ENCODE measurements at places on chromosomes 7 and 10.

- DNase-seq = no peak
Observed at GRCh38 chr10:114412907-114413797, 8.8 kb upstream of the AFAP1L2 start.

GRCh38 chr7:90290244-90291113 is 30.6 kb downstream of the FAM237B start:
- no peak for DNase-seq

- DNase-seq = no peak
Observed at GRCh38 chr7:149673006-149673405, 100.4 kb downstream of the ZNF467 start.

DNA sequence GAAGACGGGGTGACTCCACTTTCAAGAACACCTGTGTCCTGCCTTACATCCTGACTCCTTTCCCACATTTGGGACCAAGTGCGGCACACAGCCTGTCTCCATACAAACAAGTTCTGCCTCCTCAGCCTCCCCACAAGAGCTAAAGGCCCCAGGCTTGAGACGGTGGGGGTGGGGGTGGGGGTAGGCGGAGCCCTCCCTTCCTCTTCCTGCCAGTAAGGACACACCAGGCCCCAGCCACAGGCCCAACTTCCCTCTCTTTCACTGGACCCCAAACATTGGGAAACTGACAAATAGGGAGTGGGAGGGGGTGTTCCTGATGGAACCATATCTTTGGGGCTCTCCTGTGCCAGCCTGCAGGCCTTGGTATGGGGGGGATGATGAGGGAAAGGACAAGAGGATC is 4.6 kb downstream of the CDK5 start:
- no peak for DNase-seq

- no peak for DNase-seq
Observed at GRCh38 chr7:117962366-117962994, 89.2 kb upstream of the CTTNBP2 start.

DNA sequence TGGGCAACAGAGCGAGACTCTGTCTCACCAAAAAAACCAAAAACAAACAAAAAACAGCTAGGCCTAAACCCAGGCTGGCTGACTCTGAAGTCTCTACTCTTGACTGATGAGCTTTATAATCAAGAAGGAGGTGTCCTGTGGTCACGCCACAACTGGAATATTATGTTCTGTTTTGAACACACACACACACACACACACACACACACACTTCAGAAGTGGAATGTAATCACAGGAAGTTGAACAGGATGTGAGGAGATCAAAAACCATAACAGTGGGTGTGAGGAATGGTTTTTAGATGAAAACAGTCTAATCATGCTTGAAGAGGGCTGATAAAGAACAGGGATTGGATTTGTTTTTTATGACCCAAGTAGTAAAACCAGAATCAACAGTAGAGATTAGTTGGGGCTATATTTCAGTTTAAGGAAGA is 51.1 kb upstream of the IL6 start:
- DNase-seq = no peak

DNA sequence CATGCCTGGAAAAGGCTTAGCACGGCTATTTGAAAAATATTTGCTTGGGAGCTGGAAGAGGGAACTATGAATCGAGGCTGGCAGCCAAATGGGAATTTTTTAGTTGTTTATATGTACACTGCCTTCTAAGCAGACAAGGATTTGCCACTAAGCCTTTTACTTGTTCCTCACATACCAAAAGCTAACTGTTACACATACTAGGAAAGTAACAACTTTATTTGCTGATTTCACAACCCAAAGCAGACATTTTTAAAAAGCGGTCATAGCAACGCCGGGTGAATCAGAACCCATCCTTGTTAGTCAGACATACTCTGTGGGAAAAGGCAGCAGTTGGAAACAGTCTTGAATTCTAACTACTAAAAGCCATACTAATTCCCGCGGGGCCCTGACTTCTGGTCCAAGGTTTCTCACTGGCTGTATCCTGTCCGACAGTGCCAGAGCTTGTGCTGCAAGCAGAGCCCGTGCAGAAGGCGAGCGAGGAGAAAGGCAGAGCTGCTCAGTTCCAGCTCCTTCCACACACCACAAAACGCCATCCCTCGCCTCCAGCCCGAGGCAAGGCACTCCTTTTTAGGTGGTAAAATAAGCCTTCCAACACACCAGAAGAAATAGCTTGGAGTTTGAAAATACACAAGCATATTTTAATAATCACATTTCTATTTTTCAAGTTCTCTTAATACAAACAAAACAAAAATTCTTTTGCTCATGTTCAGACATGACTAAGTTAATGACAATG is 89.2 kb downstream of the RNF216 start:
- DNase-seq = no peak

- no peak for DNase-seq
Observed at GRCh38 chr7:464454-465401, 54.9 kb downstream of the PDGFA start.

GRCh38 chr7:12137283-12137682 is 73.8 kb upstream of the TMEM106B start:
- no peak for DNase-seq

GRCh38 chr7:38306914-38307313 is 33.5 kb upstream of the TARP start:
- DNase-seq = no peak

- DNase-seq = no peak
Observed at GRCh38 chr7:135391514-135391913, 118.4 kb downstream of the CNOT4 start.

DNA sequence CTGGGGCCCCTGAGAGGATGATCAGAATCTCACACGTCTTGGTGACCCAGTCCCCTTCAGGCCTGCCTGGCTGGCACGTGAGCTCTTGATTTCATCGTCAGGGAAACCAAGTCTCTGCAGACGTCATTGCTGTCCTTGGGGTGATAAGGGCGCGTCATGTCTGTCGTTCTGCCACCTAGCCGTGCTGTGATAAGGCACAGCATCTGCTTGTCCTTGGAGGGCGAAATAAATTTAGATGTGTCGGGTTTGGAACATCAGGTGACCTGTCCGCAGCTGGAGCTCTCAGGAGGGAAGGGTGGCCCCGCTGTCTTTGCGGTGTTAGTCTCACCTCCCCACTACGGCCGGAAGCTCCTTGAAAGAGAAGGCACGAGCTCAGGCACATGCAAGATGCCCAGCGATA is 129.2 kb downstream of the GRK5 start:
- no peak for DNase-seq

DNA sequence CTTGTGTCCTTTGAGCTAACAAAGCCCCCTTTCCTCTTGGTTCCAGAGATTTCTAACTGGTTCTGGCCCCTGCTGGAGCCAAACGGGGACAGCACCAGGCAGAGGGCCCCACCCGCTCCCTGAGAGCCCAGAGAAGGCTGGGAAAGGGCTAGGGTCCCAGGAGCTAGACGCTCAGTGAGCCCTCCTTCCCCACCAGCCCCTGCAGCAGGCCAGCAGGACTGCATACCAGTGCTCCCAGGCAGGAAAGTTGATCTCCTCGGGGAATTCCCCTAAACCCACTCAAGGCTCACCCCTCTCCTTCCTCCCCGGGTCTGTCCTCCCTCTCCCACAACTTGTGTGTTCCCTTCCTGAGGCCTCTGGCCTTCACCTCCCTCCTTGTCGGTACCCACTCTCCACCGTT is 47.7 kb downstream of the PAX2 start:
- DNase-seq = no peak

DNA sequence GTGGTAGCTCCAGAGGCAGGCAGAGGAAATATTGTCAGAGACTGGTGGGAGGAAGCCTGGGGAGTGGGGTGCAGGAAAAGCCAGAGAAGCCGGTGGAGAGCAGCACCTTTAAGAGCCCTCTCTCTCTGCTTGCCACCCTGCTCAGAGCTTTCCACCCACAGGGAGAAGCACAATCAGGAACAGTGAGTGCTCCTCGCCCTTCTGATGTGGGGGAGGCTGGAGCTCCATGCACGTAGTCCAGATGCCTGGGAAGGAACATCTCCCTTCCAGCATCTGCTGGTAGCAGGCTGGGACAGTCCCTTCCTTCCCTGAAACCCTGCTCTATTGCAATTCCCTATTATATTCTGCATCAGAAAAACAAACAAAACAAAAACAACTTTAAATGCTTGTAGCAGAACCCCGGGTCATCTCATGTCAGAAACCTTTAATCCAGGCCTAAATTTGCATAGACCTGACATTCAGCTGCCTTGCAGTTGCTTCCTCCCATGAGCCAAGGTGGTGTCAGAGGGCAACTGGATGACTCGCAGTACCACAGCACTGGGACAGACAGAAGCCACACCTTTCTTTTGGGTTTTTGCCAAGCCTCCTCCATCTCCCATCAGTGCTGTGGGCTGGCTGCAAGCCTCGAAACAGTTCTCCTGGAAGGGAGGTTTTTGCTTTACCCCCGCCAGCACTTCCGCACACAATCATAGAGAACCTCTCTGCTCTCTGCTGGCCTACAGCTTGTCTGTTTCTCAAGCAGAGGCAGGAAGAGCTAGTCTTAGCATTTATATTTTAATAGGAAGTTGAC is 13.1 kb downstream of the AVPI1 start:
- DNase-seq = no peak

DNA sequence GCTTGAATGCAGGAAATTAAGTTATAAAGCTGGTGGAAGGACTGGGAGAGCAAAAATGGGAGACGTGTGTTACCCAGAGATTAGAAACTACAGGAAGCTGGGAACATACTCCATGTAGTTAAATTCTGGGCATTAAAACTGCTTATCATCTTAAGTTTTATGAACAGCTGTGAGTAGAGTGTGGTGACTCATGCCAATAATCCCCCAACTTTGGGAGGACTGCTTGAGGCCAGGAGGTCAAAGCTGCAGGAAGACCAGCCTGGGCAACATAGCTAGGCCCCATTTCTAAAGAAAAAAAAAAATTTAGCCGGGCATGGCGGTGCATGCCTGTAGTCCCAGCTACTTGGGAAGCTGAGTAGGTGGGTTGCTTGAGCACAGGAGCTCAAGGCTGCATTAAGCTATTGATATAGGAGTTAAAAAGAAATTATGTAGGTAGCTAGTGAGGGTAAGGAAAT is 56.2 kb upstream of the SEPHS1 start:
- no peak for DNase-seq

DNA sequence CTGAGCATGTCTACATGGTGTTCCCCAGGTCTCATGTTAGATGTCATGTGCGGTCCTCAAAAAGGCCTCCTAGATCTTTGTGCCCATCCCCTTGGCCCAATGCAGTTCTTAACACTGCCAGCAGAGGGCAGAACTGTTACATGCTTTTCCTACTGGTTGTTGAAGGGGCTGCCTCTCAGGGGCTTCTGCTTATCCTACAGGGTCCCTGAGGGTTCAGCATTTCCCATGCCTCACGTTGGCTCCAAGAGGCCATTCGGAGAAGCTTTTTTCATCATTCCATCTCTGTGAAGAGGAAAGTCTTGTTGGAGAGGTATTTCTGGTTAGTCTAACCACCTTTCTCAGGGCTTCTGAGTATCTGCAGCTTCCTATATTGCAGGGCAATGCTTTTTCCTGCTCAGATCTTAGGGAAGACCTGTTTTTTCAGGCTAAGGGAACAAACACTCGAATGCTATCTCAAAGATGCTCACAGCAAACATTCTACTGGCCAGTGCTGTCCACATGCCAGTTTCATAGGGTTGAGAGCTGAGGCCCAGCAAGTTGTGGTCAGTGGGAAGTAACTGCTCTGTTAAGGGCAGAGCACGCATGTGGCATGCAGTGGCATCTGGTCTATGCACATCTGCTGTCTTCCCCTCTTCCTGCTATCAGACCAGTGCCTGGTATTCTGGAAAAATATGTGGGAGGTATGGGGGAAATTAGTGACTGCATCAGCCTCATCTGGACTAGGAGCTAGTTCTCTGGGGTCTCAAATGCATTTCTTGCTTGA is 31.5 kb downstream of the MBL2 start:
- no peak for DNase-seq

- no peak for DNase-seq
Observed at GRCh38 chr10:130022086-130022485, 58.0 kb upstream of the EBF3 start.

- DNase-seq = no peak
Observed at GRCh38 chr10:12921163-12921562, 80.3 kb downstream of the CCDC3 start.

- DNase-seq = no peak
Observed at GRCh38 chr10:26799342-26799741, 61.4 kb downstream of the ABI1 start.

DNA sequence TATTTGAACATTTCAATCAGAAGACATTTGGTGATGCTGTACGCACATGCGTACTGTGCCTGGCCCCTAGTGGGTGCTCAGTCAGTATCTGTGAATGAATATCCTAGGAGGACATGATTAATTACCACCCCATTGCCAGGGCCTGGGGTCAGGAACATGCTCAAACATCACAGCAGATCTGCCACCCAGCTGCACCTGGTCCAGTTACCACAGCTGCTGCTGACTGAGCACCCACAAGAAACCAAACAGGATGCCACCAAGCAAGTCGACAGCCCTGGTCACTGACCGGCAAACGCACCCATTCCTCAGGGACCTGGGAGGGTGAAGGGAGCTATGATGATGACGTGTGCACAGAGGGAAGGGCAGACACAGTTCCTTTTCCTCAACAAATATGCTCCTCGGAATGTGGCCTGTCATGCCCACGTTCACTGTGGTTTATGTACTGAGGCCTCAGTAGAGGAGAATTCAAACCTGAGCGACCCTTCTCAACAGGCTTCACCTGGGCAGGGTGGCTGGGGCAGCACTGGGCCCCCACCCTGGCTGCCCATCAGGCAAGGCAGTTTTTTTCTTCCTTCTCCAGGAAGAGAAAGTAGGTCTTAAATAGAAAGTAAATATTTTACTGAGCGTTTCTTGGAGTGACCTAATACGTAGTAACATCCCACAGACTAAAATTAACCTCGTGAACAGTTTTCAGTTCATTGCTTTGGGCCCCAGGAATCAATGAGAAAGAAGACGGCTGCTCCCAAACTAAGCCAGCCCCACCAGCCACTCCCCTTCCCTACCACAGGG is 13.4 kb downstream of the CTBP2 start:
- no peak for DNase-seq

DNA sequence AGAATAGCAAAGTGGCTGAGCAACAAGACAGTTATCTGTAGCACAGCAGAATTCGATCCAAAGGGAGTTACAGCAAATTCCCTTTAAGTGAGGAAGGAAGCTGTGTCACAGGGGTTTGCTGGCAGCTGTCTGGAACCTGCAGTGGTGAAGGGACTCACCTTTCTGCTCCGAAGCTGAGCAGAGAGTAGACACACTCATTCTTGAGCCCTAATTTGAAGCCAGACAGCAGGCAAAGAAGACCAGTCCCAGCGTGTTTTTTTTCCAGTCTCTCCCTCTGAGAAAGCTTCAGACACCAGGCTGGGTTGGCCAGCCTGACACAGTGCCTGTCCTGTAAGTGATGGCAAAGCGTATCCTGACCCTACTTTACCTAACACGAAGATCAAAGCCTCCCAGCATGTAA is 210.7 kb downstream of the TRIL start:
- DNase-seq = no peak

GRCh38 chr10:121135512-121135911 is 284.4 kb downstream of the WDR11 start:
- DNase-seq = no peak

GRCh38 chr10:130737186-130737585 is 574.3 kb downstream of the TCERG1L start:
- DNase-seq = no peak

- DNase-seq = peak; percentile 3
Observed at GRCh38 chr10:123043409-123043925, 34.7 kb downstream of the ACADSB start.

Data from stimulated activated CD8-positive, alpha-beta memory T cell treated with anti-CD3 and anti-CD28 coated beads, Interleukin-4, amount 100 ng/mL, for 1 hour (primary cell).